ENCODE measurements at places on chromosomes 5 and 9.

GRCh38 chr5:178793151-178793550 is 62.7 kb upstream of the ZNF354A start:
- DNase-seq: no peak

DNA sequence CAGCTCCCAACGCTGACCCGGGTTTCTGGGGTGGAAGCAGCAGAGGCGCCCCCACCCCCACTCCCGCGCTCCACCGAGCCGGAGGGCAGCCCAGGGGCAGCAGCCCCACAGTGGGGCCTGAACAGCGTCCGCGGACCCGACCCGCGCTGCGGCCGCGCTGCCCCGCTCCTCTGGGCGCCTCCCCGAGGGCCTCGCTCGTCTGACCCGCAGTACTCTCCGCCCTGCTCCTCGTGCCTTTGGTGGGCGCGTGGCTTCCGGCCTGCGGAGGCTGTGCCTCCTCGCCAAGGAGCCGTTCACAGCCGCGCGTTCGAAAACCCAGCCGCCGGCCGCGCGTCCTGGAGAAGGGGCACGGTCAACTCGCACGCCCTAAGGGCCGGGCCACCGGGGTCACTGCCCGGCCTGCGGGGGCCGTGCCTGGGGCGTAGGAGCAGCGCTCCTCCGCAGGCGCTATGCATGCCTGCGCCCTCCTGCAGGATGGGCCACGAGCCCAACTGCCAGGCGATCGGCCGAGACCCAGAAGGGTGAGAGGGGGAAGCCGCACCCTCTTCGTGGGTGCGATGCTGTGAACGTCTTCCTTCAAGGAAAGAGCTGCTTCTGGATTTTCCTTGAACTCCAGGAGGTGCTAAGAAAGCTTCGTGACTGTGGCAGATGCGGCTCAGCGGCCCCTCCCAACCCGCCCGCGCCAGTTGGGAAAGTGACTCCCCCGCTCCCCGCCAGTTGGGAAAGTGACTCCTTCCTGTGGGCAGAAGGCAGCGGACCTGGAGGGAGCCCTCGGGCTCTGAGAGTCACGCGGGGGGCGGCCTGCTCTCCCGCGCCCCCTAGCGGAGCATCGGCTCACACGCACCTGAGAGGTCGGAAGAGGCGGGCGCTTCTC is 82.7 kb downstream of the HSD17B3 start:
- DNase-seq: no peak

GRCh38 chr5:103340717-103341388 is 82.3 kb downstream of the MACIR start:
- no peak for DNase-seq

- DNase-seq: no peak
These were observed 24.2 kb downstream of the PCDHGC5 start for GRCh38 chr5:141512911-141513626.

Data from cortex of kidney (tissue), 1 donor.